ENCODE measurements at places on chromosomes 3 and 15.

DNA sequence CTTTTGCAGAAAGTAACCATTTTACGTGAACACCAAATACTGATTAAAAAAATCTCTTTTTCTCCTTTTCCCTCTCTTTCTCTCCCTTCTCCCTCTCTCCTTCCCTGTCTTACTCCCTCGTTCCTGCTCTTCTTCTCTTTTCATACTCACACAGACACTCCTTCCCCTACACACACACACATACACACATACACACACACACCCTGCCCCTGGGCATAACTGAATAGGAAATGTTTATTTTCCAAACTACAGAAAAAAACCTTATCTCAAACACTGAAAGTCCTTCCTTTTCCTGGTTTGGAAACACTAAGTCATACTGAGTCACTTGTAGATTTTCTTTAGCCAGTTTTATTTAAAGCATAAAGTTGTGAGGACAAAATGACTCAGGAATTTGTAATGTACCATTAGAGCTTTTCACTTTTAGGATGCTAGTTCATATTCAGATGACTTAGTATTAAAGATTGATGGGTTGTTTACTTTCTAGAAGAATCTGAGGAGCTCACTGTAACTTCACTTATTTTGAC lies 62.4 kb downstream of the MBNL1 start:
- no peak for DNase-seq

- DNase-seq: no peak
Observed at GRCh38 chr3:100411091-100411982, 10.0 kb downstream of the LNP1 start.

GRCh38 chr3:63855333-63855940 lies 8.2 kb downstream of the THOC7 start:
- DNase-seq: no peak

DNA sequence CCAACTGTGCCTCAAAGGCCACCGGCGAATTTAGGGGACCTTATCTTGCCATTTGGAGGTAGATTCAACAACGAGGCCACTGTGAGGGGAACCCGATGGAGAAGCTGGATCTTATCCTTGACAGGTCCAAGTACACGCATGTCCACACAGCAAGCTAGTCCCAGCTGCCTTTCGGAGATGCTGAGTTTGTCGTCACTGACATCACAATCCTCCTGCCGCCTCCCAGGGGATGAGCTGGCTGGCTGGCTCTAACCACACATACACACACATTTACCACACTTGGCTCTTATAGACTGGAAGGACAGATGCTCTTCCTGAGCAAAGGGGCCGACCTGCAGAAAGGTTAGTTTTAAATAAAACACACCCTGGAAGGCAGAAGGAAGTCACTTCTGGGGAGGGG lies 176.3 kb downstream of the STT3B start:
- no peak for DNase-seq

DNA sequence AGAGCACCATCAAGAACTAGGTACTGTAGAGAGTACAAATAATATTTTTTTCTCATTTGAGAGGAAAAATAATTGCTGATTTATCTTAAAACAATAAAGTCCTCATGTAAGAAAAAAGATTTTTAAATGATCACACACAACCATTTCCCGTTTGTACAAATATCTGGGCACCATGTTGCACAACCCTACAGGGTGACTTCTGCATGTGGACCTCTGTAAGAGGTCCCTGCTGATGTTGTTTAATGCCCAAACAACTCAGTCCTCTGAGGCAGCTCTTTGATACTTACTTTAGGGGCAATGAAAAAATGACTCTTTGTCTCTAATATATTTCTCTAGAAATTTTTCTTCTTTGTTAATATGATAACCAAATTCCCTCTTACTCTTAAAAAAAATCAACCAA lies 168.1 kb upstream of the SATB1 start:
- no peak for DNase-seq

Measured in activated T-cell treated with anti-CD3 and anti-CD28 coated beads, Interleukin-2, amount 50 U/mL, for 72 hours (primary cell).